Stimulated activated CD4-positive, alpha-beta T cell treated with anti-CD3 and anti-CD28 coated beads, Interleukin-1b, Interleukin-23, amount 100 ng/mL, for 4 hours (primary cell): ENCODE measurements at places on chromosomes 7 and 10.
A peak's percentile ranks its signal among the peaks of the same experiment; 100 is the strongest.

- DNase-seq, result no peak
These were observed 183.6 kb downstream of the NRP1 start for GRCh38 chr10:33150889-33151288.

DNA sequence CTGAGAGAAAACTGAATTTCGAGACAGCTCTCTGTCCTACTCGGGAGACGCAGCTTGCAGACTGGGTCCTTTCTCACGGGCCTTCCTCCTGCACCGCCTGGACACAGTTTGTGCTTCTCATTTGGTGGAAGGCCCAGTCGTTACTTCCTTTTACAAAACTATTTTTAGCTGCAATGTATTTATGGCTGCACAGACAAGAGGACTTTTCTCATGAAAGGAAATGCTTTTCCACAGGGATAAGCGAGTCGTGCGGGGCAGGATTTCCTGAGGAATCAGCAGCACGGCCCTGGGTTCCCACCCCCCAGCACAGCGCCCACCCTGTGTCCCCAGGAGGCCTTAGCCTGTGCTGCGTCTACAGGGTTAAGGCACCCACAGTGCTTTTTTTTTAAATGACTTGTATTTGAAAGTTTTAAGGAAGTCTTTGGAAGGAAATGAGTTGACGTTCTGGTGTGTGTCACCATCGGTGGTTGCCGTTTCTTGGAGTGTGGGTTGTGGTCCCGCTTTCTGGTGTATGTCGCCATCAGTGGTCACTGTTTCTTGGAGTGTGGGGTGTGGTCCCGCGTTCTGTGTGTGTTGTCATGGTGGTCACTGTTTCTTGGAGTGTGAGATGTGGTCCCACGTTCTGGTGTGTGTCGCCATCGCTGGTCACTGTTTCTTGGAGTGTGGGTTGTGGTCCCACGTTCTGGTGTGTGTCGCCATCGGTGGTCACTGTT is 50.9 kb downstream of the INPP5A start:
- no peak for DNase-seq

DNA sequence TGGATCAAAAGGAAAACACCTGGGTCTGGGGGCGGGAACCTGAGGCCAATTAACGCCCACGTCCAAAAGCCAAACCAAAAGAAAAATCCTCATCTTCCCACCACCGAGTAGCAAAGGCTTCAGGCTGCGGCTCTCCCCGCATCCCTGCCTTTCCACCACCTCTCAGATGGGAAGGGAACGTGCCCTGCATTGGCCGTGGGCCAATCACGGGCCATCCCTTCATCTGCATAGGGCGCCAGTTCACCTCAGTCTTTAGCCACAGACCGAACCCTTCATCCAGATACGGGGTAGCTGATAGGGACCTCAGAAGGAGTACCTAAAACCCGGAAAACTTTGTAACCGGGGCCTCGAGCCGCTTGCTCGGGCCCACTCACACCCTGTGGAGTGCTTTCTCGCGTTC is 626 bp downstream of the PRPF18 start:
- DNase-seq, result no peak

DNA sequence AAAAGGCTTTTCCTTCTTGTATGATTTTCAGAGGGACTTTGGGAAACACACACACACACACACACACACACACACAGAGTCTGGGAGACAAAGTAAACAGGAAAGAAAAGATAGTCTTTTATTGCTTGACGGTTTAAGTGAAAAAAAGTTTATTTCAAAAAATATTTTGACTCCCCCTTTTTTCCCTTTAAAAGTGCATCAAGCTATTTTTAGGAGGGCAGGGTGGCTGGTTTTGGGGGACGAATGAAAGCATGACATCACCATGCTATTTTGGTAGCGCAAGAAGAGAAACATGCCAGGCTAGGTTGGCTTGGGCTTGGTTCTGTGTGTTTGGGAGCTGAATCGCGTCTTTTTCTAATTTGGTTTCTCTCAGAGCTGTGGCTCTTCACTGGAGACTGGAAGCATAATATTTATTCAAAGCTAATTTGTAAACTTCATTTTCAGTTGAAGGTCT is 129.2 kb downstream of the BAMBI start:
- DNase-seq, result no peak

GRCh38 chr10:2471811-2472210 is 595.5 kb upstream of the PFKP start:
- no peak for DNase-seq

DNA sequence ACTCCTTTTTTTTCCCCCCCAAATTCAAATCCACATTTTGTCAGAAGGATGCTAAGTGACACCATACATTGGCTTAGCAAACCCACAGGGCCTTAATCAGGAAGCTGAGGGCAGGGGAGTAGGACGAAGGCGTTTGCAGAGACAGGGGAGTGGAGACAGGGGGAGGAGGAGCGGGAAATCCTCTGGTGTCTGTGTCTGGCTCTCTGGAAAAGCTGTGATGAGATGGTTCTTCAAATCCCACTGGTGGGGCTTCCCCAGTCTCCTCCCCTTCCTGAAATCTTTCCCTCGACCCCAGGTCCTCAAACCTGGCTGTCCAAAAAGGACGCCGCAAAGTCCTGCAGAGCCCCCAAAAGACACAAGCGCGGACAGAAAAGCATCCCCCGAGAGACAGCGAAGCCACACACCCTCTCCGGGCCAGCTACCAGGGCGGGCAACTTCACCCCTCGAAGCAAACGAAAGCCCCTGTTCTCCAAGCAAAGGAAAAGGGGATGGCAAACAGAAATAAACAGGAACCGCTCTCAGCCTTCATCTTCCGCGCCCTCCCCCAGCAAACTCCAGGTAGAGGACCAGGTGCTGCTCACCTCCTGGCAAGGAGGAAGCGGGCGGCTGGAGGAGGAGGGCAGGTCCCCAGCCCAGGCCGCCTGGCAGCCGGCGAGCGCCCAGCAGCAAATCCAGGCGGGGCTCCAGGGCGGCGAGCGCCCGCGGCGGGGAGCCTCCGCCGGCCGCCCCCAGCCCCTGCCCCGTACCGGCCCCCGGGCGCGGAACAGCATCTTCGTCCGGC is 520 bp downstream of the ELAPOR2 start:
- no peak for DNase-seq

- DNase-seq, result no peak
These were observed 100.7 kb downstream of the ST8SIA6 start for GRCh38 chr10:17353568-17354300.

- no peak for DNase-seq
These were observed 51.0 kb downstream of the SKAP2 start for GRCh38 chr7:26813432-26813831.

- DNase-seq, result no peak
These were observed 79.6 kb downstream of the BMPR1A start for GRCh38 chr10:86836044-86836443.

- DNase-seq, result no peak
These were observed 13.2 kb downstream of the CHST12 start for GRCh38 chr7:2416650-2417049.

DNA sequence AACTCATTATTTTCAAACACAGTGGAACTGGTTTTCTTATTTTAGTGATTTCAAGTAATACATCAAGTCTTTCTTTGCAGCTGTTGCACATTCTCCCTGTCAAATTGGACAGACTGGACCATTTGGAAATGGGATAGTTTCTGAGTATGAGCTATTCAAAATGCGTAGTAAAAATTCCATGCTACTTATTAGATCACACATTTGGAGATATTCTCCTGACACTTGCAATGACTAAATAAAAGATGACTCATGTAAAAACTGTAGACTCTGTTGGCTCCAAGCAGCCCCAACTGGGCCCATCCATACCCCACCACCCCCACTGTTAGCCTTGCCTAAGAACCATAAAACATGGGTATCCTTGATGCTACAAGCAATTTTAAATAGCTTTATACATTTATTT is 25.9 kb upstream of the BICC1 start:
- DNase-seq, result no peak

DNA sequence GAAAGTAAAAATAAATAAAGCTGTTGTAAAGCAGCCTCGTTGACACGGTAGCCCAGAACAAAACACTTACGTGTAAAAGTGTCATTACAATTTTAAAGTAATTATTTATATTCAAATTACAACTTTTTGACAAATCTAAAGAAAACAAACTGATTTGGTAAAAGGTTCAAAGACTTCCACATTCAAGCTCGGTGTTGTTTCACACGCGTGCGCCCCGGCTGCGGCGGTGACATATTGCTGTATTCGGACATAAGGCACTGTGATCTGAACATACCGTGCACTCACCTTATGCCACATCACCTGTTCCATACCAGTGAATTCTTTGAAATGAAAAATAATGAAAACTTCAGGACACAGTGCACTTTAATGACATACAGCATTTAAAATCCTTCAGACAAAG is 36.9 kb upstream of the RHEB start:
- no peak for DNase-seq

DNA sequence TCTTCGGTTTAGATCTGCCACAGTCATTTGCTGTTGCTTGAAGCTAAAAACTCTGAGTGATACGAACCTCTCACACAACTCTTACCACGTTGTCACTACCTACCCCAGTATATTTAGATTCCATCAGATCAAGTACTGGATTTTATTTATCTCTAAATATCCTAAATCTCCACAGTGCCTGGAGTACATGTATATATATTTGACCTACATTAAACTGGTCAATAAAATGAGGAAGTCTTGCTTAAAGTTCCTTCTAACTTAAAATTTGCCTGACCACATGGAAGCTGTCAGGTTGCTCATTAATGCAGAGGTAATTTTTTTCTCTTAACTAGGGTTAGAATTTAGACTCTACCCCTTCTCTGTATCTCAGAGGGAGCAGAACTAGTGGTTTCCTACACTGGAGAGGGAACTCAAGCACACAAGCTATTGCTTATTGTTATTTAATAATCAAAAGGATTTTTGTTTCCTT is 3.1 kb upstream of the MACC1 start:
- no peak for DNase-seq

- no peak for DNase-seq
These were observed 111.7 kb upstream of the ZNF804B start for GRCh38 chr7:88647825-88648224.

DNA sequence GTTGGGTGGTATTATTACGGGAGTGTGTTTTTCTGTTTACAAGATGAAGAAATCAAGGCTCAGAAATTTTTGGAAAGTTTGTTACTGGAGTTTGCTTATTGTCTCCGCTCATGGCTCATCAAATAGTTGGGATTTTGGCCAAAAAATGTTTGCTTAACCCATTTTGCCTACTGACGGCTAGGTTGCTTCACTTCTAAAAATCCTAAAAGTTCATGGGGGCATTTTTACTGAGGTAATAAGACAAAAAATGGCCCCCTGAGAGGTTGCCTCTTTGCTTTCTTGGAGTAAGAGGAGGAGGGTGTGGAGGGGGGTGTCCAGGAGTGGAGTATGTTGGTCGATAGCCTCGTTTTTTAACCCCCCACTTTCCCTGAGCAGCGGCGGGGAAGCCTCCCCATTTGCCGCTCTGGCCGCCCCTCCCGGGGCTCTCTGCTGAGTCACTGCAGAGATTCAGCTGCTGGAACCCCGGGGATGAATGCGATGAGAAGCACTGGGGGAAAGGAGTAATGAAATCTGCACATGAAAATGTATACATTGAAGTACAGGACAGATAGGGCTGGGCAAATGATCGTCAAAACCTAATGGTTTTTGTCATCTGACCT is 1.5 kb downstream of the MEST start:
- DNase-seq, result no peak

- DNase-seq, result no peak
These were observed 256.0 kb downstream of the TRIL start for GRCh38 chr7:28702171-28702570.

GRCh38 chr7:91582799-91583477 is 297.6 kb downstream of the MTERF1 start:
- DNase-seq, result no peak

- DNase-seq, result peak; percentile 28
These were observed 18.8 kb downstream of the NOBOX start for GRCh38 chr7:144384555-144385245.

GRCh38 chr7:137903382-137904169 is 56.8 kb upstream of the DGKI start:
- DNase-seq, result no peak

DNA sequence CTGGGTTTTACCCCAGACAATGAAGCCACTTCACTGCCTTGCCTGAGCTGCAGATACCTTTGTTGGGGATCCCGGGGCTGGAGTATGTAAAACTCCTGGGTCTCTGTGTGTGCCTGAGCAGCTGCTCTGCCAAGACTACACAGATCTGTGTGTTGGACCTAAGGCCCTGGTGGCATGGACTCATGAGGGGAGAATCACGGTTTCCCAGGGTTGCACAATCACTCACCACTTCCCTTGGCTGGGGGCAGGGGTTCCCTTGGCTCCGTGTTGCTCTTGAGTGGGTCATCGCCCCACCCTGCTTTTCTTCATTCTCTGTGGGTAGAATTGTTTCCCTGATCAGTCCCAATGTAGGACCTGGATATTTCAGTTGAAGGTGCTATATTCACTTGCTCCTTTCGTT is 13.9 kb upstream of the TBATA start:
- DNase-seq, result no peak

GRCh38 chr7:234708-235553 is 42.6 kb downstream of the FAM20C start:
- no peak for DNase-seq

DNA sequence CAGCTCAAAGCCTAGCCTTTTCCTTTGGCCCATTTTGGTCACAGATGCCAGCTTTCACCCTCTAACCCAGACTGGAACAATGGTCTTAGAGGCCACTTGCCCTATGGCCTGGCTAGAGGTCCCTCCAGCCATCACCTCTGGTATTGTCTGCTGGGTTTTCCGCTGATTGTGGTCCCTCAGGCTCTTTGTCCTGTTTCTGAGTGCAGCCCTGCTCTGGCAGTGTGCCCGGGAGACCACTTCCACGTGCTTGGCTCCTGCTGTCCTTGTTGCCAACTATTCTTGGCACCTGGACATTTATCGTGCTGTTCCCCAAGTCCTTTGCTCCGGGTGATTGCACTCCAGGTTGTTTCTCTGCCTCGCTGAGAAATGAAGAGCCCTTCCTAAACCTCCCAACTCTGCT is 53.3 kb upstream of the FAM180A start:
- no peak for DNase-seq

GRCh38 chr7:122511268-122511667 is 187.6 kb downstream of the RNF133 start:
- no peak for DNase-seq

GRCh38 chr7:30312178-30312577 is 27.8 kb downstream of the ZNRF2 start:
- no peak for DNase-seq

DNA sequence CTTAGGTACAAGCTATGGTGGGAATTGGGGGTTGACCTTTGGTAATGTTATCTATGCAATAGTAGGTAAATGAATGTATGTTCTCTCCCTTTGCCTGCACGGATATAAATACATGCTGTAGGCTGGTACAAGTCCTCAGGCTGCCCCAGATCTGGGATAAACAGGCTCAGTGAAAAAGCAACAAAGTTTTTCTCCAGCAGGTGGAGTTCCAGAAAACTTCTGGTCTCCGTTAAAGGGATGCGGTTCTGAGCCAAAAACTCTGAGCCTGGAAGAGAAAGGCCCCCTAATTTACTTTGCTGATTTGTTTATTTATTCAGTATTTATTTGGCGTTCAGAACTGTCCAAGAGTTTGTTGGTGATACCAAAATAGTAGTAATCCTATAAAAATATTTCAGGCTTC is 204.7 kb downstream of the ADRA2A start:
- no peak for DNase-seq
